ENCODE measurements at places on chromosomes 2 and 18. TPM values are rescaled to one million over a fixed set of nuclear protein-coding genes. Genes with fewer than 3 reads are reported as not detected.

- peak; percentile 54 for DNase-seq
These were observed 420.2 kb downstream of the THSD7B start for GRCh38 chr2:137185378-137186078.

DNA sequence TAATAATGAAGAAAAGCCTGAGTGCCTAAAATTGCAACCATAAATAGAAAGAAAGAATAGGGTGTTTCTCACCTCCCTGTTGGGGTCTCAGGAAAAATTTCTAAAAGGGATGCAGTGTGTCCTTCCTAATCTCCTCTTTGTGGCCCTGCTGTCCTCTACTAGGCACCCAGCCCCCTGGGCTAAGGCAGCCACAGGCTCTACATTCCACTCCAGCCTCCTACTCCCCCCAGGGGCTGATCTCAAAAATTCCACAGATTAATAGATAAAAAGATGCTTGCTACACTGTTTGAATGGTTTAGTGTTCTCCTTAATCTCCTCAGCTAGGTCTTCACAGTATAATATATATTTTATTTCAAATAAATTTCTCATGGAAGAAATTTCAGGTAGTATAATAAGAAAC is 17.6 kb downstream of the SATB2 start:
- DNase-seq, result no peak

DNA sequence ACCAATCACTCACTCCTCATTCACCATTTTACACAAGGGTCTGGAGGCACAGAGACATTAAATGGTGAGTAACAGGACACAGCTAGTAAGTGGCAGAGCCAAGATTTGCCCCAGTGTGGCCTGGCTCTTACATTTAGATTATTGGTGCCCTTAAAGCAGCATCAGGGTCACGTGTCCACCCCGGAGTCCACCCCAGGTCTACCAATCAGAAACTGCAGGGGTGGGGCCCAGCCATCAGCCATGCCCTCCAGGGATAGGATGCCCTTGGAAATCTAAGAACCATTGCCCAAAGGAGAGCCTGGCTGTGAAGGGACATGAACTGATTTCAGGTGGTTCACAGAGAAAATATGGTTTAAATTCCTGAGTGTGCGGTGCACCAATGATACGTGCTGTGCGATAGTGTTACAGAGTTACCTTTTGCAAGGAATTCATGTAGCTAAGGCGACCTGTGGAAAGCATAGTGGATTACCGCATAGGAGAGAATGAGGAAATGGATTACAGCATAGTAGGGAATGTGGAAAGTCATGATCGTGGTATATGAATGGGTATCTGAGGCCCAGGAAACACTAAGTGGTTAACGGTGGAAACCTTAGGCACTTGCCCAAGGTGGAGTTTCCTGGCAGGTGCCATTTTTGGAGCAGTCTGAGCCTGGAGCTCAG is 17.8 kb downstream of the IGFBP5 start:
- no peak for DNase-seq

- no peak for DNase-seq
These were observed 53.6 kb upstream of the LPIN2 start for GRCh38 chr18:3066341-3067110.

GRCh38 chr2:100603414-100603813 is 40.6 kb downstream of the PDCL3 start:
- DNase-seq, result no peak

GRCh38 chr2:158182676-158183295 is 81.1 kb downstream of the UPP2 start:
- DNase-seq, result no peak

DNA sequence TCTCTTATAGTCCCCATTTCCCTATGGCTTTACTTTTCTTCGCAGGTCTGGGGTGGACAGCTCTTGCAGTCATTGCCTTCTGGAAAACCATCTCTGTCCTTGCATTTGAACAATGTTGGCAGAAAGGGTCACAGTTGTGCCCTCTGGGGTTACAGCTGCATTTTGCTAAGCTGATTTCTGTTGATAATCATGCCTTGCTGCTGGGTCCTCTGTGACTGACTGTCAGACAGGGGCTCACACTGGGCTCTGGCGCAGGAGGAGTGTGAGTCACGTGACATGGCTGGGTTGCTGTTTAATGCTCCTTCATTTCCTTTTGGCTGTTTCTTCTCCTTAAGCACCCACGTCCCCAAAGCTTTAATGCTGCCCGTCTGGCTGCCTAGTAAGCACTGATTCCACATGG is 196.6 kb upstream of the LHCGR start:
- DNase-seq, result no peak

DNA sequence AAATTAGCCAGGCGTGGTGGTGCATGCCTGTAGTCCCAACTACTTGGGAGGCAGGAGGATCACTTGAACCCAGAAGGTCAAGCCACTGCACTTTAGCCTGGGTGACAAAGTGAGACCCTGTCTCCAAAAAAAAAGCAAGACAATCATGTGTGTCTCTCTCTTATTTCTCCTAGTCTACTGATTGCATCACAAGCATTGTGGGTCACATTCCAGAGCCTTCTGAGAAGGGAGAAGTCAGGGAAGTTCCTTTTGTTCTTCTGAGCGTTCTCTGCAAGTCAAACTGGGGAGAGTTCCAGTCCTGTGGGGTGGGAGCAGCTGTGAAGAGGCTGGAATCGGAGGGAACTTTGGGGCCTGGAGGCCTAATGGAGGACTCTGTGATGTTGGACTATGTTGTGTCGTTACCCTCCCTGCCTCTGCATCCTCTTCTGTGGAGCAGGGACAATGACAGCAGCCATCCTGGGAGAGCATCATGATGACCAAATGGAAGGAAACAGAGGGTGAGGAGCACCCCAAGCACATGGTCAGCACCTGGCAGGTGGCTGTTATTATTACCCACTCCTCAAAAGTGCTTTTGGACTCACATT is 115.4 kb downstream of the MRO start:
- no peak for DNase-seq

- DNase-seq, result no peak
These were observed 44.4 kb downstream of the TRIB2 start for GRCh38 chr2:12761104-12761503.

DNA sequence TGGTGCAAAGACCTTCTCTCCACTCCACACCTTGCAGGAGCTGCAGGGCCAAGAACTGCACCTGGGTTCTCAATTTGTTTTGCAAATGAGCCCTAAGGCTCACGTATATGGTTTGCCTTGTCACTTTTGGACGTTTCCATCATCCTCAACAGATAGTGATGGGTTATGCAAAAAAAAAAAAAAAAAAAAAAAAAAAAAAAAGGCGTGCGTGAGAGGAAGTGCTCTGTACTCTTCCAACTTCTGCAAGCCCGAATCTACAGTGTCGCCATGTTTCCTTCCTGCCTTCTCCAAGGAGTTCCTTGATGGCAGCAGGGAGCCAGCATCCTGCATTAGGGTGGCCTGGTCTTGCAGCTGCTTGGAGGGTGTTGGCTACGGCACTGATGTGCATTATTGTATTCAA is 4.0 kb upstream of the INHBB start:
- no peak for DNase-seq

Gene REEP1
- total RNA-seq, result 1.1 TPM

Gene EN1
- not detected for total RNA-seq

Gene DYSF
- total RNA-seq, result 140 TPM

Gene GCG
- not detected for total RNA-seq
